ENCODE measurements at places on chromosomes 12 and 14.

DNA sequence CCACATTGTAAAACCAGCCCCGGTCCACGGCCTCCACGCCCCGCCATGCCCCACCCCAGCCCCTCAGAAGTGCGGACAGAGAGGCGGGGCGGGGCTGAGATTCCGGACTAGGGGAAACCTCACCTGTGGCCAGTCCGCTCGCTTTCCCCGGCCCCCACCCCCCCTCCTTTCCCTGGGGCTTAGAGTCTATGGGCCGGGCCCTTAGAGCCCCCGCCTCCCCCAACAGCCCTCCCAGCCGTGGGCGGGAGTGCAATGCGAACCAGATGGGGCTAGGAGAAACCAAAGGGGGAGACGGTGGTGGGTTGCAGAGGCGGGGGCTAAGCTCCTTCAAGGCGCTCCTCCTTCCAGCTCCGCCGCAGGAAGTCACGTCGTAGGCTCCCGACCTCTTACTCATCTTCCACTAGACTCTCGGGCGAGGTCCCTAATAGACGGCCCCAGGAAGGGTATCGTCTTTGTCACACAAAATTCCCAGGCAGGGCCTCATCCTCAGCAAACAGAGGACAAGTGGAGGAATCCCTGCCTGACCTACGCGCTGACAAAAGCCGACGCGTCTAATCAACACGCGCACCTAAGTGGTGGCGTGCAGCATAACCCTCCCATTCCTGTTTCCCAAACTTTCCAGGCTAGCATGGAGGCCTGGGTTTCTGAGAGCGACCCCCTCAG is 1.1 kb upstream of the NAB2 start:
- peak; percentile 87 for DNase-seq

DNA sequence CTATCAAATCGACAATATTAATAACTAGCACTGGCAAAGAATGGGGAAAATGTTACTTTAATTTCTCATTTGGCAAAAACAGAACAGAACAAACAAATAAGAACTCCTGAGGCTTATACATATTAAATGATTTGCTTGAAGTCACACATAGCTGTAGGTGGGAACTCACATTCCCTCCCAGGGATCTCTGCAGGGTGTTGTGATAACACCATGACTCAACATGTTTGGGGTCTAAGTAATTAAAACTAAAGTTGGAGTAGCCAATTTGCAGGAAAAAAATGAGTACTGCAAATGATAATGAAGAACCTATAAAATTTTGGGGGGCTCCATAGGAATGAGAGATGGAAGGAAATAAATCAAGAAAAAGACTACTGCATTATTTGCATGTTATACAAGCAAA is 27.5 kb downstream of the UNC79 start:
- DNase-seq, result no peak

- no peak for DNase-seq
These were observed 174.2 kb upstream of the PARP11 start for GRCh38 chr12:4047421-4047820.

DNA sequence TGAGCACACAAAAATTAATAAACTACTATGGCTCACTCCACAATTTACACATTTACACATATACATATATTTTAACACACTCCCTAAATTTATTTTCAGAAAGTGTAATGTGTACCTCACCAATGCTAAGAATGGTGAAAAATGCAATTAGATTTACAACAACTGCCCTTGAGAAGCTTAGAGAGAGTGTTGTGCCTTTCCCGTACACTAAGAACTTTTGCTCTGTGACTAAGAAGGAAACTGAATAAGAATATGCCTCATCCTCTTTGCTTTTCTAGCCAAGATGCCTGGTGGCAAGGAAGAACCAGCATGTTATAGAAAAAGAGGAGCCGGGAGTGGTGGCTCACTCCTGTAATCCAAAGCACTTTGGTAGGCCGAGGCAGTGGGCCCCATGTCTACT is 62.3 kb downstream of the SINHCAF start:
- DNase-seq, result no peak

- DNase-seq, result no peak
These were observed 371.1 kb upstream of the RPL10L start for GRCh38 chr14:47022721-47023120.

- DNase-seq, result no peak
These were observed 4.9 kb upstream of the SMAGP start for GRCh38 chr12:51275088-51275487.

DNA sequence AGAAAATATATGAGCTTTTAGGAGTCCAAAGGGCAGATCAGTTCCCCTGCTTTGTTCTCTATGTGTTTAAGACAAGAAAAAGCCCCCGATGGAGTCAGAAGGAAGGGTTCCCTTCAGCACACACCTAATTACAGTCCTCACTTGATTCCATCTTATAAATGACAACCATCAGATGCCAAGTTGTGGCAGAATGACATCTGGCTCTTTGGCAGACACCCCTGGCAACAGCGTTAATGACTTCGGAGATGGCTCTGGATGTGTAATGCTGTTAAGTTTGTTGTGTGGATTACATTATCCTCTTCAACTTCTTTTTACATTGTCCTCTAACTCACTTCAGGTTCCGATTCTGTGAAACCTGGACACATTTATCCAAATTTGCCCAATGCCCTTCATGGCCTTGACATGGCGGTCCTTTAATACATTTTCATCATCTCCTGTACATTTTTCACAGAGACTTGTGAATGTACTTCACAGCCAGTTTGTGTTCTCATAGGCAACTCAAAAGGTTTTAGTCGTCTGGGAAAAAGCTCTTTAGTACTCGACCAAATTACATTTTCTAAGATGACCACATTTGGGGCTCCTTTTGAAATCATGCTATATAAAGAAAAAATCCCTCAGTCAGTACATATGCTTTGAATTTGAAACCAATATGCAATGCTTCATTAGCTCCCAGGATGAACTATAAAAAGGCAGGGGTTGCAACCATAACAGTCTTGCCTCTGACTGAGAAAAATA is 667.8 kb downstream of the NOVA1 start:
- no peak for DNase-seq

GRCh38 chr12:80830533-80831088 is 107.1 kb downstream of the LIN7A start:
- DNase-seq, result no peak

DNA sequence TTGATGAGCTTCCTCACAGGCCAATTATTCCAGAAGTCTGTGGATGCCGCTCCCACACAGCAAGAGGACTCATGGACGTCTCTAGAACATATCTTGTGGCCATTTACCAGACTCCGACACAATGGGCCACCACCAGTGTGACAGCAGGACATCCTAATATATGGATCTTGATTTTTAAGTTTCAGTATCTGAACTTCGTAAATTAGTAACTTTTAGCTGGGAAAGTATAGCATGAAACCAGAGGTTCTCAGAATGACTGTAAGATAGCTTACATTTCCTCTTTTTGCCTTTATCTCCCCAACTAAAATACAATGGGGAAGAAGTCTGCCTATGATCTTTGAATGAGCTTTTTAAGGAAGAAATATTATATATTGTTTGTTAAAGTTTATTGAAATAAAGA is 87.0 kb downstream of the DNAI7 start:
- DNase-seq, result no peak

DNA sequence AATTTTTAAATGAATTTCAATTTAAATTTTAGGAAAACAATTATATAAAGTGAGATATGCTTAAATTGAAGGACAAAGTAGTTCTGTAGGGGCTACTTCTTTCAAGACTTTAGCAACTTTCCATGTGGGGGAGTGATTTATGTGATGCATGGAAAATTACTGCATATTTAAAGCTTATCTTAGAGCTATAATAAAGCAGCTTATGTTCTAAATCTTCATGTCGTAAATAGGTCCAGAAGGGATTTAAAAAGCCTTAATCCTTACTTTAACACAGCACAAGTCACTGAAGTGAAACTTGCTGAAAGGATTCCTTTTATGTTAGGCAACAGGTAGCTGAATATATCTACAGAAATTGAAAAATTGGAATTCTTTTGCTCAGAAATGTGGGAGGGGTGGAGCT is 340.4 kb downstream of the NAV3 start:
- no peak for DNase-seq

- DNase-seq, result no peak
These were observed 2.9 kb upstream of the SBNO1 start for GRCh38 chr12:123367511-123367910.

- no peak for DNase-seq
These were observed 211.5 kb upstream of the CPNE8 start for GRCh38 chr12:39116861-39117260.

- DNase-seq, result no peak
These were observed 19.7 kb upstream of the RD3L start for GRCh38 chr14:103961928-103962578.

DNA sequence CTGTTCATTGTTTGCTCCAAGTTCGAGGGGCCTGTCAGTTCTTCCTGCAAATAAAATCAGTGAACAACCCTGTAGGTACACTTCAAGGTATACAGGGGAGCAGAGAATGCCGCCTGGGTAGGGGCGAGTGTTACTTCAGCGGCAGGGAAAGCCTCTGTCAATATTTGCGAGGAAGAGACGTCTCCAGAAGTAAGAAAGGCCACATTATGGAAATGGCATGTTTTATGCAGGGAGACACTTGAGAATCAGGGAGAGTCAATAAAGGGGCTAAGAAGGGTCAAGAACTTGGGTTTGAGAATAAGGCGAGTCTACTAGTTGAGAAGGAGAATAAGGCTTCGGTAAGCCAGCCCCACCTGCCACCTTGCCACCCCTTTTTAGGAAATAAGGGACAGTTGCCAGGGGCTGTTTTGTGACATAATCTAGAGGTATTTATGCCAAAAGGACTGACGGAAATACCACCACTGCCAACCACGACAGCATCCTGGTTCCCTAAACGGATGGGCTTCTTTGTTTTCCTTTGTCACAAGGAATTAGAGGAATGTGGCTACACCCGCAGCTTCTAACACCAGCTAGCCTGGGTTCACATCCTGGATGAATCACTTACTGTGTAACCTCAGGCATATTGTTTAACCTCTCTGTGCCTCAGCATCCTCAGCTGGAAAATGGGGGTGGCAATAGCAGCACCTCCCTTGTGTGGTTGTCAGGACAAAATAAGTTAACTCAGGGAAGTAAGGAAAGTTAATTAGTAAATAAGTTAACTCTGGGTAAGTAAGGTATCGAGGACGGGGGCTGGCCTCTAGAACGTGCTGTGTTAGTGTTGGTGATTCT is 67.7 kb downstream of the EID3 start:
- DNase-seq, result no peak

GRCh38 chr12:57553343-57554202 is 3.7 kb downstream of the KIF5A start:
- no peak for DNase-seq
